ENCODE measurements at places on chromosomes 16 and 17.

- peak; percentile 42 for DNase-seq
Measured at GRCh38 chr16:1481906-1482835, 6.6 kb downstream of the PTX4 start.

GRCh38 chr17:80704381-80704819 lies 159.8 kb downstream of the RPTOR start:
- DNase-seq: no peak

DNA sequence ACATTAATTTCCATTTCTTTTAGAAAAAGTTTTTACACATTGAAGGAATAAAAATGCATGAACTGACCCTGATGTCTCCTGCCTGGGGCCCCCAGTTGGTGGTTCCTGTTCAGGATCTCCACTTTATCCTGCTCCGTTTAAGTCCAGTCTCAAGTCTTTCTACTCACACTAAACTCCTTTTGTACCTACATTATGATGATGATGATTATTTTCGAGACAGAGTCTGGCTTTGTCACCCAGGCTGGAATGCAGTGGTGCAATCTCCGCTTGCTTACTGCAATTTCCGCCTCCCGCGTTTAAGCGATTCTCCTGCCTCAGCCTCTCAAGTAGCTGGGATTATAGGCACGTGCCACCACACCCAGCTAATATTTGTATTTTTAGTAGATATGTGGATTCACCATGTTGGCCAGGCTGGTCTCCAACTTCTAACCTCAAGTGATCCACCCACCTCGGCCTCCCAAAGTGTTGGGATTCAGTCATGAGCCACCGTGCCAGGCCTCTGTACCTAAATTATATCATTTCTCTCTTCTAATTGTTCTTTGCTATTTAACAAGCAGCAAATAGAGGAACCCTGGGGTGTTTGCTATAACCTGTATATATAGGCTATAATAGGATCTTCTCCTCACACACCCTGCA lies 2.2 kb upstream of the FOXK2 start:
- DNase-seq: no peak

GRCh38 chr17:27329146-27329805 lies 35.4 kb downstream of the WSB1 start:
- DNase-seq: no peak

- peak; percentile 8 for DNase-seq
Measured at GRCh38 chr16:85412911-85413520, 200.1 kb upstream of the GSE1 start.

- DNase-seq: peak; percentile 87
Measured at GRCh38 chr16:31458073-31458843, 1.0 kb upstream of the ARMC5 start.

- DNase-seq: no peak
Measured at GRCh38 chr16:11686713-11687380, 18.6 kb downstream of the SNN start.

- no peak for DNase-seq
Measured at GRCh38 chr17:42798011-42798382, 507 bp downstream of the COA3 start.

GRCh38 chr16:85215478-85216118 lies 103.3 kb upstream of the CIBAR2 start:
- DNase-seq: peak; percentile 37

GRCh38 chr16:11640987-11641817 lies 27.1 kb upstream of the SNN start:
- no peak for DNase-seq

DNA sequence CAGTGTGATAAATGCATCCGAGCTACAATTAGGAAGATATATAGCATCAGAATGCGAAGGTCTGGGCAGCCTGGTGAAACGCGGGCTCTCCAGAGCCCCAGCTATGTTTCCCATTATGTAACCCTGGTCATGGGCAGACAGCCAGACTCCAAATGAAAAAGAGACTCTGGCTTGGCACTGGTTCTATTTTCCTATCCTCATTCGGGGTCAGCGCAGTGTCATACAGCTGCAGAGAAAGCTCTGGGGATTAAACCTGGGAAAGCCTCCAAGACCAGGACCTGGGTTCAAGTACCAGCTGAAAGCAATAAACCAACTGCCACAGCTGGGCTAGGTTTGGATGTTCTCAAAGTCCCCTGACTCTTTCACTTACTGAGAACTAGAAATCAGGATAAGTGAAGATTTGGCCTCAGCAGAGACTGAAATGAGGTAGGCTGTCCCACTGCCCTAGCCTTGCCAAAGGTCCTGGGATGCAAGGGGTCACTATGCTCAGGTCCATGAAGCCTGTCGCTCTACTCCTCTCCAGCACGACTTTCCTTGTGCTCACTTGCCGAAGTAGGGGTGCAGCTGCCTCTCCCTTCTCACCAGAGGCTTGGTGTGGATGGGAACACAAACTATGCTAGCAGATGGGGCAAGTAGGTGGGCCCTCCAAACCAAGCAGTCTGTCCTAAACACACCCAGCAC lies 123.8 kb downstream of the SMG6 start:
- peak; percentile 91 for DNase-seq

DNA sequence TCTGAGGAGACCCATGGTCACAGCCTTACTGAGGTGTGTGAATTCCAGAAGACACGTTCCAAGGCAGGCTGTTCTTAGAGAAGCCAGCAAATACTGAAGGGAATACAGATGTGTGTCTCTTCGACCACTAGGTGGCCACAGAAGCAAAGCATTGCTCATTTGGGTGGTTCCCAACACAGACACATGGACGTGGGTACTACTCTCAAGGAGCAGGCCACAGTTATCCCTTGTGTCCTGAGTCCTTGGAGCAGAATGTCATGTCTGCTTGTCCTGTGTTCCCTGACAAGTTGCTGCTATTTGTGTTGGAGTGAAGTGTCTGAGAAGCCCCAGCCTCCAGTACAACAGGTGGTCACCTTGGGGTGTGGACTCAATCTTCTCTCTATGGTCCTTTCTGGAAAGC lies 30.3 kb downstream of the HMOX2 start:
- DNase-seq: no peak

GRCh38 chr17:50903604-50904517 lies 37.7 kb upstream of the TOB1 start:
- no peak for DNase-seq

DNA sequence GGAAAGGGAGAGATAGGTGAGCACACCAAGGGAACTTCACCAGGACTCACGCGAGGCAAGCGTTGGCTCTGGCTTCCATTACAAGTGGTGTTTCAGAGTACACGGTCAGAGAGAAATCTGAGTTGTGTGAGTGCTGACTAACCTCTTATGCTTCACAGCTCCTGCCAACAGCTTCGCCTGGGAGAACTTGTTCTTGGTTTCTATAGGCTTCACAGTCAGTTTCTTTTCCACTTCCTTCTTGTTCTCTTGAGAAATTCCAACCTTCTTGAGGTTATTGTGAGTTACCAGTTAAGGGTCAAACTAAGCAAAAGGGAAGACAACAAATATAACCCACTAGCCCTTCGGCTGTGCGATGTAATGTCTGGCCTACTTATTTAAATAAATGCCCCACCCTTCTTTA lies 18.9 kb downstream of the PSME3IP1 start:
- no peak for DNase-seq

DNA sequence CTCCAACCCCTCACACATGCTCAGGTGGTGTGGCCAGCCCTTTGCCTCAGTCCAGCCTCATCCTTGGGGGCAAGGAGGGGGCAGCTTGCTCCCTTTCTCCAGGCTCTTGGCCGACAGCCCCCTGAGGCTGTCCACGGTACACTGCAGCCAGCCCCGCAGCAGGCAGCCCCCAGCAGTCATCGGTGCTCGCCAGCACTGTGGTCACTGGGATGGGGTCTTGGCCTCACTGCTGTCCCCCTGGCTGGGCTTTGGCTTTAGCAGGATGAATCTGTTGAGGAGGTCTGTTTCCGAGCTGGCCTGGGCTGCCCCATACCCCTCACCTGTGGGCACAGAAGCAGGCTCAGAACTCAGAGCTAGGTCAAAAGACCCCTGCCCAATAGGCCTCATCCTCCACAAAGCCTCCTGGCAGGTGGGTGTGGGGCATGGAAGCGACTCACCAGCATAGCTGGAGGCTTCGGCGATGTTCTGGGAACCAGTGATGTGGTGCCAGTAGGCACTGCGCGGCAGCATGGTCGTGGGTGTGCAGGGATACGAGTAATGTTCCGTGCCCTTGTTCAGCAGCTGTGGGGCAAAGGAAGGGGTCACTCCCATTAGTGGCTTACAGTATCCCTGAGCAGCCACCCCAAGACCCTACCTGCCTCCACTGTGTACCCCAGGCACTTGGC lies 10.8 kb downstream of the POLR2C start:
- DNase-seq: no peak

DNA sequence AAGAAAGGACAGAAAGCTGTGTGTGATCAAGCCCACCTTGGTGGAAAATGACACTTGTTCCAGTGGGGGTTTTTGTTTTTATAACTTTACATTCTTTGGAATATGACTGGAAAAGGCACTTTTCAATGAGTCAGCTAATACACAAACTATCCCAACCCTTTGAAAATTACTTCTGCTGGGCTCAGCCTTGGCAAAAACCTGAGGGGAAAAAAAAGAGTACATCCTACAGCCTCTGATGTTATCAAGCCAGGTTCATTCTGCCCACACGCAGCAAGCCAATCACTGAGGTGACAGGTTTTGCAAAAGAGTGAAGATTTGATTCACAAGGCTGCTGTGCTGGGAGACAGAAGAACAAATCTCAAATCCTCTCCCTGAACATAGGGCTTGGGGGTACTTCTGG lies 484.5 kb upstream of the ERCC4 start:
- DNase-seq: no peak

- DNase-seq: no peak
Measured at GRCh38 chr17:73757420-73757819, 113.2 kb upstream of the SDK2 start.

Data from right cardiac atrium (tissue), 5 donors.